ENCODE measurements at places on chromosomes 4 and X.

DNA sequence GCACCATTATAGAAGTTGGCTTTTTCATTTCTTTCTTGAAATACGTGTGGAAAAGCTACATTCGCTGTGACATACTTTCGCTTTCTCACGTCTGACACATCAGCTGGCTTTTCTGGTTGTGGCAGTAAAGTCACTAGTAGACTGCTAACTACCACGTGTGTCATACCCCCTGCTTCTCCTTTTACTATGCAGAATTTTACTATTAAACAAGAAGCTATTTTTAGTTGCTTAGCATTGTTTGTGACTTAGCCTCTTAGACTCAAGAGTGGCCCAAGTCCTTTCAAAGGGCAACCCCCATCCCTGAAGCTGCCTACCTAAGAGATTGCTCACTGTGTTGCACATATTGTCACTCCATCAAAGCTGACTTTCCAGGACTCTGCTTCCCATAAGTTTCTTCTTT lies 2.1 kb upstream of the IL2 start:
- no peak for DNase-seq

- no peak for DNase-seq
These were observed 8.0 kb downstream of the OFD1 start for GRCh38 chrX:13742397-13743176.

DNA sequence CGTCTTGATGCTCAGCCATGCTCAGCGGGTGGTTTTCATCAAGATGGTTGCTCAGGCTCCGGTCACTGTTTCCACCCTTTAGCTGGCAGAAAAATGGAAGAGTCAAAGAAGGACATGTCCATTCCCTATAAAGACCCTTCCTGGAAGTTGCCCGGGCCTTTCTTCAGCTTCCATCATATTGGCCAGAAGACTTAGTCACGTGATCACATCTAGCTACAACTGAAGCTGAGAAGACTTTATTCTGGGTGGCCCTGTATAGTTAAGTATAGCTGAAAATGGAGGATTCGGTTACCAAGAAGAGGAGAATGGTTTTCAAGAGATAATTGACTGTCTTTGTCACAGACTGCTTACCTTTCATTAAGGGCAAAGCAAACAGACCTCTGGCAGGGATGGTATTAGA lies 296.7 kb upstream of the CASK start:
- DNase-seq: no peak

GRCh38 chr4:71533121-71533520 lies 194.3 kb downstream of the SLC4A4 start:
- no peak for DNase-seq

DNA sequence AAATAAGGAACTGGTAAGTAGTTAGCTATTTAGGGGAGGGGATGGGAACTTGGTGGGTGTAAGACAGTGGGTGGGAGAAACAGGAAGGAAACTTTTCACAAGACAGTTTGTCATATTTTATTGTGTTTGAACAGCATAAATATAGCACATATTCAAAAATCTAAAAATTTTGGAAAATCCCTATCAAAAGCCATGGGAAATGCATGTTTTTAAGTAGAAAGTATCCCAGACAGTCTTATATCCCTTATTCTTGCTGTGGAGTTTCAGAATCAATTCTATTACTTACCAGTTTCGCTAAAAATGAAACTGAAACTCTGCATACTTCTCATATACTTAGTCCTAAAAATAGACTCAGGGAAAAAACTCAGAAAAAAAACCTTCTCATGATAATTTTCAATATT lies 22.3 kb upstream of the RASGEF1B start:
- no peak for DNase-seq

Measured in SK-N-MC (cell line).